ENCODE measurements at places on chromosomes 11 and 22.

- H3K4me3 ChIP-seq = no peak overlapping the region
- no peaks in the 10 kb centered on the region for H3K27me3 ChIP-seq
- no peaks in the 10 kb centered on the region for H3K36me3 ChIP-seq
- H3K4me1 ChIP-seq = no peaks in the 10 kb centered on the region
- no peak overlapping the region for H3K27ac ChIP-seq
Observed at GRCh38 chr11:43987384-43988039, 45.1 kb downstream of the C11orf96 start.

GRCh38 chr11:62487738-62488551, 58.7 kb downstream of the AHNAK start:
- no peak overlapping the region for H3K4me3 ChIP-seq
- peak; percentile 35 for DNase-seq
- H3K4me1 ChIP-seq = peaks cover 21% of the 10 kb centered on the region
- no peaks in the 10 kb centered on the region for H3K36me3 ChIP-seq
- H3K27ac ChIP-seq = no peak overlapping the region
- no peaks in the 10 kb centered on the region for H3K27me3 ChIP-seq

GRCh38 chr11:69828971-69829344, 9.7 kb upstream of the FGF3 start:
- peaks cover 11% of the 10 kb centered on the region for H3K27me3 ChIP-seq
- no peaks in the 10 kb centered on the region for H3K4me1 ChIP-seq
- H3K4me3 ChIP-seq = no peak overlapping the region
- no peak for DNase-seq
- no peaks in the 10 kb centered on the region for H3K36me3 ChIP-seq
- H3K27ac ChIP-seq = no peak overlapping the region

DNA sequence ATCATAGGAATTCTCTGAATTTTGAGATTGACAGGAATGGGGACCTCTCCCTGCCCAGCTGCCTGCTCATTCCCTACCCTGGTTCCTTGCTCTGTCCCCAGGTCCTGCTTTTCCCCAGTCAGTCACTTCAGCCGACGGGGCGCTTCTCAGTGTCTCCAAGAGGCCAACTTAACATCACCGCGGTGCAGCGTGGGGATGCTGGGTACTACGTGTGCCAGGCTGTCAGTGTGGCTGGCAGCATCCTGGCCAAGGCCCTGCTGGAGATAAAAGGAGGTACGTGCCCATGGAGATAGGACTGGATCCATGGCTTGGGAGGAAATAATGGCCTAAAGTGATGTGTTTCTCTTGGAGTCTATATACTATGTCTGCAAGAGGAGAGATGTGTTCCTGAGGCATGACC, 7.0 kb downstream of the ROBO3 start:
- DNase-seq = no peak
- H3K4me3 ChIP-seq = no peak overlapping the region
- no peaks in the 10 kb centered on the region for H3K27me3 ChIP-seq
- H3K36me3 ChIP-seq = no peaks in the 10 kb centered on the region

DNA sequence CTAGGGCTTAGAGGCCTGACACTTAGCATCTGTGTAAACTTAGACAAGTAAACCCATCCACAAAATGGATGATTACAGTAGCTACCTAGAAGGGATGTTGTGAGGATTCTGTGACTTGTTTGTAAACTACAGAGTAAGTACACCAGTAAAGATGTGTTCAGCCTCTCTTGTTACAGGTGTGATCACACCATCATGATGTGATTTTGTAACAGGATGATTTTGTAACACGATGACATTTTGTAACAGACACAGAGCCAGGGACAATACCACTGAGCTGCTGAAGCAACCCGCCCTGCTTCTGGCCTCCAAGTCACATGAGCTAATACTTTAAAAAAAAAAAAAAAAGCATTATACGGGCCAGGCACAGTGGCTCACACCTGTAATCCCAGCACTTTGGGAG, 17.0 kb downstream of the FADD start:
- no peaks in the 10 kb centered on the region for H3K27me3 ChIP-seq
- H3K27ac ChIP-seq = no peak overlapping the region
- H3K4me1 ChIP-seq = no peaks in the 10 kb centered on the region
- no peaks in the 10 kb centered on the region for H3K36me3 ChIP-seq
- DNase-seq = no peak

DNA sequence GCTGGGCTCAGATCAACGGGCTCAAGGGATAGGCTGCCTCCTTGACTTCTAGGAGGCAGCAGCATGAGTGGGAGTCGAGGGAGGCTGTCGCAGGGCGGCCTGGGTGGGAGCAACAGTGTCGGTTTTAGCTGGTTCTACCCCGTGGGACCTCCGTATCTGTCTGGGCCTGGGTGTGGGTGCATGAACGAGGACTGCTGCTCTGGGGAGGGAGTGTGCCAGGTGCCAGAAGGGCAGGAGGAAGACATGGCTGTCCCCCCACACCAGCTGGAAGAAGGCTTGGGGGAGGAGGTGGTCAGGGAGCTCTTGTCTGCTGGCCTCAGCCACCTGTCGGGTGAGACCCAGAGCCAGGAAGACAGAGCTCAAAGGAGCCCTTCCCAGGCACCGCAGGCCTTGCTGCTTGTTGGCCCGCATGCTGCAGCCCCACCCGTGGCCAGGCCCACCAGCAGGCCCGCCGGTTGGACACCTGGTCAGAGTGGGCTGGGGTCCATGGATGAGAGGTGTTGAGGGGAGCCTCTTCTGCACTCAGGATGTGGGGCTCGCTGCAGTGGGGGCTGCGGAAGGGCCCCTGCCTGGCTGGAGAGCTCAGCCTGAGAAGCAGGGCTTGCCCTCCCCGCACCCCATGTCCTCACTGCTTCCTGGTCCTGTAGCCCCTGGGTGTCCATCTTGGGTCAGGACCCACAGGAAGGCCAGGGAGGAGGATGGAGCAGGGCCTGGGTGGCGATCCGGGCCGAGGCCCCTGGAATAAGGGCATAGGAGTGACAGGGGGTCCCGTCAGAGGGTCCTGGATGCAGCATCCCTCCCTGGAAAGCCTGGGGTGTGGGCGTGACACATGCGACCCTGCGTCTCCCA, 3.4 kb downstream of the CEND1 start:
- H3K27ac ChIP-seq = no peak overlapping the region
- H3K27me3 ChIP-seq = no peaks in the 10 kb centered on the region
- no peaks in the 10 kb centered on the region for H3K36me3 ChIP-seq
- no peaks in the 10 kb centered on the region for H3K4me1 ChIP-seq
- no peak for DNase-seq

DNA sequence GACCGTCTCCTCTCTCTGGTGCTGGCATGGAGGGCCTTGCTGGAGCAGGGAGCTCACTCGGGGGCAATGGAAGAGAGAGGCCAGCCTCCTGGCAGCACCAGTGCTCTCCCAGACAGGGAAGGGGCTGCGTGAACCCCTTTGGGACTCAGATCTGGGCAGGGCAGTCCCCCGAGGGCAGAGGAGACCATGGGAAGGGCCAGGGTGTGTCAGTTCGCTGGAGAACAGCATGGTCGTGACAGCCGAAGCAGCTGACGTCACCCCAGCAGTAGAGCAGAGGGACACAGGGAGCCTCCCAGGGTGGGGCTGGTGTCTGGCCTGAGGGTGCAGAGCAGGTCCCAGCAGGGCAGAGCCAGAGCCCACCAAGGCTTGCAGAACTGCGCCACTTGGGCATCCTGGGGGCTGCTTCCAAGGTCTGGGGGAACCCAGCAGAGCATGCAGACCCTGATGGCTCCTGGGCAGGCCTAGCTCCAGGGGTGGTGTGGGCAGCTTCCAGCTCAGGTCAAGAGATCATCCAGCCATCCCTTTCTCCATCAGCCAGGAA, 71.0 kb upstream of the KCNQ1OT1 start:
- no peaks in the 10 kb centered on the region for H3K36me3 ChIP-seq
- H3K4me1 ChIP-seq = no peaks in the 10 kb centered on the region
- H3K27ac ChIP-seq = no peak overlapping the region
- no peak overlapping the region for H3K4me3 ChIP-seq
- peak; percentile 8 for DNase-seq

- H3K4me3 ChIP-seq = no peak overlapping the region
- H3K36me3 ChIP-seq = peaks cover 6% of the 10 kb centered on the region
- DNase-seq = no peak
- H3K27me3 ChIP-seq = no peaks in the 10 kb centered on the region
- no peaks in the 10 kb centered on the region for H3K4me1 ChIP-seq
- H3K27ac ChIP-seq = peak overlapping the region; percentile 71
Observed at GRCh38 chr11:125236072-125236825, 71.7 kb downstream of the PKNOX2 start.

- no peak overlapping the region for H3K27ac ChIP-seq
- no peaks in the 10 kb centered on the region for H3K27me3 ChIP-seq
- H3K36me3 ChIP-seq = no peaks in the 10 kb centered on the region
- DNase-seq = no peak
- no peak overlapping the region for H3K4me3 ChIP-seq
Observed at GRCh38 chr11:80860632-80861031, 1419.8 kb upstream of the TENM4 start.

GRCh38 chr11:91926965-91927364, 297.7 kb upstream of the FAT3 start:
- no peaks in the 10 kb centered on the region for H3K36me3 ChIP-seq
- no peaks in the 10 kb centered on the region for H3K27me3 ChIP-seq
- H3K4me1 ChIP-seq = no peaks in the 10 kb centered on the region
- H3K4me3 ChIP-seq = no peak overlapping the region
- peak; percentile 26 for DNase-seq

GRCh38 chr11:47236482-47236881, 12.1 kb downstream of the ACP2 start:
- H3K27ac ChIP-seq = no peak overlapping the region
- peaks cover 11% of the 10 kb centered on the region for H3K36me3 ChIP-seq
- H3K27me3 ChIP-seq = no peaks in the 10 kb centered on the region
- DNase-seq = no peak
- no peaks in the 10 kb centered on the region for H3K4me1 ChIP-seq
- no peak overlapping the region for H3K4me3 ChIP-seq

- H3K36me3 ChIP-seq = peaks cover 1% of the 10 kb centered on the region
- DNase-seq = no peak
- no peaks in the 10 kb centered on the region for H3K4me1 ChIP-seq
- no peak overlapping the region for H3K4me3 ChIP-seq
- H3K27ac ChIP-seq = no peak overlapping the region
Observed at GRCh38 chr11:46801694-46802470, 44.2 kb downstream of the CKAP5 start.

DNA sequence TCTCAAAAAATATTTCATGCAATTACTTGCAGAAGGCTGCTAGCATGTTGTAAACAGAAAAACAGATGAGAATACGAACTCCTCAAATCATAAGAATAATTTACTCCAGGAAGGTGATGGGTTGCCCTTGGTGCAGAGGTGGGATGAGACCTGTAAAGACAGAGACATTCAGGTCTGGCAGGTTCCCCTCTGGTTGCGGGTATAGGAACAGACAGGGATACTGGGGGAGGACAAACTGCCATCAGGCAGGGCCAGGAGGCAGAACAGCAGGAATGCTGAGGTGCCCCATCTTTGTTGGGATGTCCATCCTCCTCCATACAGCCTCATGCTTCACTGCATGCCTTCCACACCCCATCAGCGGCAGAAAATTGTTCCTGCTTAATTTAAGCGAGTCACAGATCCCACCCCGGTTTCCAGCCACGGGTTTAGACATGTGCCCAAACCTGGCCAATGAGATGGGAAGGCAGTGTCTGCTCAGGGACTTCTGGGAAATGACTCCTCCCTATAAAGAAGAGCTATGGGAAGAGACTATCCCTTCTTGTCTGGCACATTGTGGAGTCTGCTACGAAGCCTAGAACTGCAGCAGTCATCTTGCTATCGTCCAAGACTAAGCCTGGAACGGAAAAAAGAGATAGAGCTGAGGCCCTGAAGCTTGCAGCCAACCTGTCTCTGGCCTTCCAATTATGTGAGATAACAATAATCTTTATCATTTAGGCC, 23.1 kb upstream of the IRAG1 start:
- H3K27ac ChIP-seq = no peak overlapping the region
- no peaks in the 10 kb centered on the region for H3K27me3 ChIP-seq
- no peaks in the 10 kb centered on the region for H3K4me1 ChIP-seq
- no peak for DNase-seq
- H3K4me3 ChIP-seq = no peak overlapping the region

Data from tibial nerve (tissue), 4 donors.